ENCODE measurements at places on chromosomes 4 and X.

GRCh38 chr4:119046263-119046662 lies 89.4 kb upstream of the MYOZ2 start:
- DNase-seq, result no peak

DNA sequence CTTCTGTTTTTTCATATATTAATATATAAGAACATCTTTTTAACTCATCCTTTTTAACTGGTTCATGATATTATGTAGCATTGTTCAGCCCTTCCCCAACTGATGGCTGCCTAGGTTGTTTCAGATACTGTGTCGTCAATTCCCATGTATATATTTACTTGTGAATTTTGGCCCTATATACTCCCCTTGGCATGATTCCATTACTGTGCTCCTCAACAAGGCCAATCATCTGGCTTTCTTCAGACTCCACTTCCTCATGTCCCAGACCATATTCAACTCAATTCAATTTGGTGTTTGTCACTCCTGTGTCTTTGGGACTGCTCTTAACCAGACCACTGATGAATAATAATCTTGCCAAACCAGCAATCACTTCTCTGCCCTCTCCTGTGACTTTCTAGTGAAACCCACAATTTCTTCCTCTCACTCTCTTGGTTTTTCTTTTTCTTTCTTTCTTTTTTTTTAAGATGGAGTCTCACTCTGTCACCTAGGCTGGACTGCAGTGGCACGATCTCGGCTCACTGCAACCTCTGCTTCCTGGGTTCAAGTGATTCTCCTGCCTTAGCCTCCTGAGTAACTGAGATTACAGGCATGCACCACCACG lies 2.7 kb upstream of the WDR45 start:
- DNase-seq, result peak; percentile 12

- DNase-seq, result no peak
Observed at GRCh38 chrX:110509755-110510532, 151.3 kb downstream of the RTL9 start.

- no peak for DNase-seq
Observed at GRCh38 chr4:148831945-148832344, 389.7 kb upstream of the NR3C2 start.

GRCh38 chrX:106692425-106693065 lies 34.0 kb upstream of the RNF128 start:
- no peak for DNase-seq

DNA sequence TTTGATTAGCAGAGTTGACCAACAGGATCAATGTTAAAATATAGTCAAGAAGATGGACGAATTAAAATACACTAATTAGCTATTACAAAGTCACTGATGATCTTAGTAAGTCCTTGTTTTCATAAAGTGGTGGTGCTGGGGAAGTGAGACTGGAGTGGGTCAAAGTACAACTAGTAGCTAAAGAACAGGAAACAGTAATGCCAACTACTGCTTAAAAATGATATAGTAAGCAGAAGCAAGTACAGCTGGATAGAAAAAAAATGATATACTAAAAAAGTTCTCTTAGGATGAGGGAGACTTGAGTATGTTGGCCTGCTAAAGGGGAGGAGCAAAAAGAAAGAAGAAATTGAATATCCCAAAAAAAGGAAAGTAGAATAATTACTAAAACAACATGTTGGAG lies 580.8 kb upstream of the FTHL17 start:
- no peak for DNase-seq

DNA sequence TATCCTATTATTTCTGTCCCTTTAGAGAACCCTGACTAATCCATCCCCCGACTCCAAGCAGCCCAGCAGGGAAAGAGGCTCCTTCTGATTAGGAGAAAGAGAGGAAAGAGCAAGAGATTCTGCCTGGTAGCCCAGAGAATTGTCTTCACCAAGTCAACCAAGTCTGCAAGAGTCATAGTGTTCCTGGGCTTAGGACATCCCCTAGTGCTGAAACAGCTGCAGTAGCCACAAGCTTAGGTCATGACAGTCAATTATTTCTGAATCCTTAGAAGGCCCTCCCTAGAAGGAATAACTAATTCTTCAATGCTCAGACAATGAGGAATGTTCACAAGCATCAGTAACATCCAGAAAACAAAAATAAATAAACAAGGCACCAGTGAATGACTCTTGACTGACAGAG lies 480.3 kb upstream of the GRIA3 start:
- DNase-seq, result no peak

DNA sequence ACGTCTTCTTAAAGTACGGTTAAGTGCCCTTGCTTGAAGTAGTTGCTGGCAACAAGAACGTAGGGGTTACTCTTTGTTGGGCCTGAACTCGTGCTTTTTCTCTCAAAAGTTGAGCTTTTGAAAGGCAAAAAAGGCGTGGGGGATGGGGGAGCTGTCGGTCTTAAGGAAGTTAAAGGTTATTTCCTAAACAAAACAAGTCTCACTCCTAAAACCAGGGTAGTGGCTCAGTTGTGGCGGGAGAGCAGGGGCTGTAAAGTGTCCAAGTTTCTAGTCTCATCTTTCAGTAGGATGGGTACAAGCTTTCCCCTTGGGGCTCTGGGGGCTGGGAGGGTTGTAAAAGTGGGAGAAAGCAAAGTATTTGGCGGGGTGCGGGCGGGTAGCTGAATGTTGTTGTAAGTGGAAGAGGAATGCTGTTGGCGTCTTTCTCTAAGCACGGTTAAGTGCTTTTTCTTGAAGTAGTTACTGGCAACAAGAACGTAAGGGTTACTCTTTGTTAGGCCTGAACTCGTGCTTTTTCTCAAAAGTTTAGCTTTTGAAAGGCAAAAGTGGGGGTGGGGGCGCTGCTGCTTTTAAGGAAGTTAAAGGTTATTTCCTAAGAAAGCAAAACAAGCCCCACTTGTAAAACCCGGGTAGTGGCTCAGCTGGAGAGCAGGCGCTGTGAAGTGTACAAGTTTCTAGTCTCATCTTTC lies 904 bp upstream of the WDR1 start:
- no peak for DNase-seq

DNA sequence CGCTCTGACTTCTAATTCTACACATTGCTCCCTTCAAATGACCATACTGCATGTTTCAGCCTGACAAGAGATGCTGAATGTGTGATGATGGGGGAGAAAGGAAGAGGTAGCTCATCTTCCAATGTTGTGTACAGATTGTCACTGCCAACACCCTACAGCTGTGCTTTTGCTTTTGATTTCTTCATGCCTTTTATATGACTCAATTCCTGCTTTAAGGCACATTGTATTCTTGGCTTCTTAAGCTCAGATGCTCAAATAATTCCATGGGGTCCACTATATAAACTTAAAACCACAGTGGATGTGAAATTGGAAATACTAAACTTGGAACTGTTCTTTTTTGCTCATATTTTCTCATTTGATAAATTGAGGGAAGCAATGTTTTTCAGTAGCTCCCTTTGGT lies 183.2 kb upstream of the WDFY3 start:
- DNase-seq, result no peak

DNA sequence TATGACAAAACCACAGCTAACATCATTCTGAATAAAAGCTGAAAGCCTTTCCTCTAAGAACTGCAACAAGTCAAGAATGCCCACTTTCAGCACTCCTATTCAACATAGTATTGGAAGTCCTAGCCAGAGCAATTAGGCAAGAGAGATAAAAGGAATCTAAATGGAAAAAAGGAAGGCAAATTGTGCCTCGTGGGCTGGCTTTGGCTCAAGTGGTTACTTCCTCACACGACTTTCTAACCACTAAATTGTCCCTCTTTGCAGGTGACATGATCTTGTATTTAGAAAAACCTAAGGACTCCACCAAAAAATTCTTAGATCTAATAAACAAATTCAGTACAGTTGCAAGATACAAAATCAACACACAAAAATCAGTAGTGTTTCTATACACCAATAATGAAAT lies 57.2 kb downstream of the SCML2 start:
- no peak for DNase-seq

DNA sequence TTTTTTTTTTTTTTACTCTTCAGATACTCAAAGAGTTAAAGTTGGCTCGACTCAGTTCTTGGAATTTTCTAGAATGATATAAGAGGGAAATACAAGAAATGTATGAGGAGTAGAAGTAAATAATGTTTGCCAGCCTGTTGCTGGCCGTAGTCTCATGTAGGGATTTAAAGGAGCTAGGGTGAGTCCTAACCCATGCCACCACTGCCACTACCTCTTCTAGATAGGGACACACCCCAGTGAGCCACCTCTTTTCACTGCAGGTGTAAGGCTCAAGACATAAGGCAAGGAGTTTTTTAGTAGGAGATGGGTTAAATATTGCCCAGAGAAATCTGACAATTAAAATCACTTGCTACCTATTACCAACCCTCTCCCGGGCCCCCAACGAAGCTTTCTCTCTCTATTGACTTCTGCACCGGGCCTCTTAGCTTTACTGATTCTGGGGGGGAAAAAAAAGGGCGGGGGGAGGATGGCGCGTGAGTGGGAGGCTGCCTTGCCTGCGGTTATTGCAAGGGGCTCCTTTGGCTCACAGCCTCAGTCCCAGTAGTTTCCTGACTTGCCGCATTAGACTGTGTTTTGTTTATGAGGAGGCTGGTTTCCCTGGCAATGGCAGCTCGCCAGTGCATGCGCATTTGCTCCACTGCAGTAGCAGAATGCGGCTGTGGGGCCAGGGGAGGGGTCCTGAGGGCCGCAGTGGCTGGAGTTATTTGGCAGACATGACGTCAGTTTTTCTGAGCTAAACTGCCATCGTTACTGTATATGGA lies 3.0 kb downstream of the LINC00632 start:
- DNase-seq, result no peak

- DNase-seq, result no peak
Observed at GRCh38 chr4:150547154-150547838, 34.7 kb upstream of the MAB21L2 start.

DNA sequence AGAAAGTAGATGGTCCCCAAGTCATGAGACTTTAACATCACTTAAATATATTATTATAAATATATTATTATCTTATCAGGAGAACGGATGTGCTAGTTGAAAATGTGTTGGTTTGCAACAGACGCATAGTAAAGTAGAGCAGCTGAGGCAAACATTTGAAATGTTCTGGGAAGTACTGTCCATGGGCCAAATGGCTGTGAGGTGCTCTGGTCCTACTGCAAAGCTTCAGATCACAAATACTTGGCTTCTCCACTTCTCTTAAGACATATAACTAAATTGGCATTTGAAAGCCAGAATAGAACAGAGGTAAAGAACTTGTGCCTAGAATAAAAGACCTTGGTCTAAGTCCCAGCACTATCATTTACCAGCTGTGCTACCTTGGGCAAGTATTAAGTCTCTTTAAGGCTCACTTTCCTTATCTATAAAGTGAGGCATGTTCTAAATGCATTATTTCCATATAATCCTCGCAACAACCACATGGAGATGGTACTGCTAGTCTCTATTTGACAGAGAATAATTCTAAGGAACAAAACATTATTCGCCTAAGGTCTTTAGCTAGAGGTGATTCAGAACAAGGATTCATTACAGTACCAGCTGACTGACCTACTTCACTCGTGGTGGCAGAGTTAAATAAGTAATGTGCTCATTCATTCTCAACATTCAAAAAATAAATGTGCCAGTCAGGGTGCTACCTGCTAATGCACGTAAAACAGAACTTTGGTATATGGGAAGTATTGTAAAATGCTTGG lies 297.1 kb downstream of the PPP3CA start:
- no peak for DNase-seq

DNA sequence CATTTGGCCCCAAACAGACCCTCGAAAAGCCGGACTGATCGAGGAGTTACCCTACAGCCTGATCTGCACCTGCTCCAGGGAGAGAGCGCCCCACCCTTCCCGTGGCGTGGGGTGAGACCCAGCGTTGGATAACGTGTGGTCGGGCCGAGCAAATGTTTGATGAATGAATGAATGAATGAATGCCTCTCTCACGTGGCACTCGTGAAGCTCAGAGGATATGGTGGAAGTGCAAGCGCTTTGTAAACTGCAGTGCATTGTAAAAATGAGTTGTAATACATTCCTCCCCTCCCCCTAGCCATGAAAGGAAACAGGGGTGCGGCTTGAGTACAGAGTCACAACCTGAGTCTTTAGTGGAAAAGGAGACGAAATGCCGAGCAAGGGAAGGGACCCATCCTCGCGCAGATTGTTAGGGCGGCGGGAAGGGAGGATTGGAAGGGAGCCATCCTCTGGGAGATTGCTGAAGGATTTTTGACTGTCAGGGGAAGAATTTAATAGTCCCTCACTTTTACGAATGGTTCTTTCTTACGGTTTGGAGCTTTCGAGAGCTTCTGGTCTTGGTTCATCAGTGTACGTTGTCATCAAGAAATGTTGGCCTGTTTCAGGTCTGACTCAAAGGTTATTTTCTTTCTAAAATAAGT lies 772 bp upstream of the FBXW7 start:
- DNase-seq, result no peak

DNA sequence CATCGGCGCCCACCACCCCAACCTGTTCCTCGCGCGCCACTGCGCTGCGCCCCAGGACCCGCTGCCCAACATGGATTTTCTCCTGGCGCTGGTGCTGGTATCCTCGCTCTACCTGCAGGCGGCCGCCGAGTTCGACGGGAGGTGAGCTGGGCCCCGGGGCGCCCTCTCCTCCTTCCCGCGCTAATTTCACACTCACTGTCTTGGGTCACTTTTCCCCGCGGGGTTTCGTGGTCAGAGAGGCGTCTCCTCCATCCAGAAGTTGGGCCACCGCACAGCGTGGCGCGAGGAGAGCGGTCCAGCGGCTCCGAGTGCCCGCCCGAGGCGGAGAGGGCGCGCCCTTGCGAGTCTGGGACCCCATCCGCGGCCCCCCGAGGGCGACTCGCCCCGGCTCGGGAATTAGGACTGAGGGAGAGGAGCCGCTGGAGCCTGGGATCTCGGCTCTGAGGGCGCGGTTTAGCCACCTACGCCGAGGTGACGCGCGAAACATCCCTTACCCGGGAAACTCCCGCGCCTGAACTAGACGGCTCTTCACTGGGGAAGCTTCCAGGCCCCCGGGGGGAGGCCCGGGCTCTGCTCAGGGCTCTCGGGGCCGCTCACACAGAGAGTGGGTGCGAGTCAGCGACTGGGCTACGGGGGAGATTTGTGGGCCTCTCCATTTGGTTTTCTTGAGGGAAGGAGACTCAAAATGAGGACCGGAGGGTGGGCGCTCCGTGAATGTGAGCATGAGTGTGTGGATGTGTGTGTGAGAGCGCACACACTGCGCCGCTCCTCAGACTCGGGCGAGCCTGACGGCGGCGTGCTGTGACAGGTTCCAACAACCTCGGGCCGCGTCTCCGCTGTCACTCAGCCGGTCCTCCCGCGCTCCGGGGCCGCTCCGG lies 551 bp downstream of the NPNT start:
- DNase-seq, result no peak

- no peak for DNase-seq
Observed at GRCh38 chrX:127732709-127733108, 319.5 kb downstream of the ACTRT1 start.

- DNase-seq, result no peak
Observed at GRCh38 chr4:22003878-22004277, 55.3 kb upstream of the KCNIP4 start.

GRCh38 chr4:48141048-48141447 lies 7.0 kb upstream of the TXK start:
- DNase-seq, result peak; percentile 58

DNA sequence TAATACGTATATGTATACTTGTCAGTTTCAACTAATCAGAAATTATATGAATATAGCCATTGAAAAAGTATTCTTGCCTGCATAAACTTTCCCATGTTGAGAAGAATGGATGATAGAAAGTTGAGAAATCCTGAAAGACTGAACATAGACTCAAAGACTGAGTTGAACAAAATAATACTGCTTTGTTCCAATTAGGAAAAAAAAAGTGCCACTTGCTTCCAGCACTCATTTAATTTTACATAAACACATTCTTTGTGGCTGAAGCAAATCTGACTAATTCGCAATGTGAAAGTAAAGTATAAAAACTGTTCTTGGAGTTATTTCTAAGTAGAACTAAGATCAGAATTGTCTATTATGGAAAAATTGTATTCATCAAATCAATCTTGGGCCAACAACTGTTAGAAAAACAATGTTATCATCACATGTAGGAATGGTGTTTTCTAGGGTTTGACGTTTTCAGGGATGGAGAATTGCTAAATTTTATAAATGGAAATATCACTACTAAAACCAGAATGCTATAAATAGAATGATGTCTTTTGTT lies 2334.6 kb downstream of the PCDH7 start:
- no peak for DNase-seq
